ENCODE measurements at places on chromosomes 5 and 9.

- DNase-seq: no peak
Measured at GRCh38 chr5:151258816-151259215, 5.8 kb downstream of the GM2A start.

DNA sequence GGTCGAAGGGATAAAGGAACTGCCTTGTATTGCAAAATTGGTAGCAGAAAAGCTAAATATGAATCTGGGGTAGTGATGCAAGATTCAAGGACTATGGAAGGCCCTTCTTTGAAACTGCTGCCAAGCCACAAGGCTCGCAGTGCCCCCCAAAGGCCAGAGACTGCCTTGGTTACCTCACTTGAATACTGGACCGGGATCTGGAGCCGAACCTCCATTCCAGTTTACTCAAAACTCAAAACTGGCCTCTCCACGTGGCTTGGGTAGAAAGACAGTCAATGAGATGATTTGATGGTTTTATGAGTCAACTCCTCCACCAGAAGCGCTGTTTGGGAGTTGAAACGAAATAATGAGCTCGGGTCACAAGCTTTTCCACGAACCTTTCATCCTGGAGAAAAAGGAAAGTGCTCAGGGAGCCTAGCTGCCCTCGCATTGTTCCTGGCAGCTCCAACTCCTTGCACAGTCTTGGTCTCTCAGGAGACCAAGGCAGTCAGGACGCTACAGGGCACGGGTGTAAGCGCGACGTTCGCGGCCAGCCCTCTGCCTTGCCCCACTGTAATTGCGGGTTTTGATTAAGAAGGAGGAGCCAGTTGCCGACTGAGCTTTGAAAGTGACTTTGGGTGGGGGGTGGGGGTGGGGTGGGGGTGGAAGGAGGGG is 2.8 kb downstream of the ST8SIA4 start:
- no peak for DNase-seq

- DNase-seq: no peak
Measured at GRCh38 chr5:51599587-51599986, 216.3 kb downstream of the ISL1 start.

DNA sequence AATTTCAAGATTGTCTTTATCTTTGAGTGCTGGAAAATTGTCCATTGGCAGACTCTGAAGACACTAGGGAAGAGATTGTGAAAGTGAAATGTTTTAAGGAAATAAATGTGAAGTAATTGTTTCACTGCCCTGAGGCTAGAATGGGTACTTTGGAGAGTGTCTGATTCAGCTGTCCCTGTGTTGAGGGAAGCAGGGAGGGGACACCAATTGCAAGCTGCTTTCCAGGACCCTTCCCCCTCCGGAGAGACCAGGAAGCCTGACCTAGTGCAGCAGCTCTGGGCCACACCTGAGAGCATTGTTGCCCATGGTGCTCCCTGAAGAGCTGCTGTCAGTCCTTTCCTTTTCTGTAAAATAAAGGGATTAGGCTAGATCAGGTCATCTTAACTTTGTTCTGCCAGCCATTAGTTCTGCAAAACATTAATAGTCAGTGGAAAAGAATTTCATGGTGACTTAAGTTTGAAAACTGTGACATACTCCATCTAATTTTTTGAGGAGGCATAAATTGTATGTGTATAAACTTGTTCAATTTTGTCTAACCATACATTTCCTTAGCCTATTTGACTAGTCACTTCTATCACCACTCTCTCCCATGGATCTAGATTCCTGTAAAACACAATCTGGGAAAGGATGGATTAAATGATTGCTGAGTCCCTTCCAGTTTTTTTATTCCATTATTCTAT is 18.8 kb downstream of the MAP1B start:
- no peak for DNase-seq

DNA sequence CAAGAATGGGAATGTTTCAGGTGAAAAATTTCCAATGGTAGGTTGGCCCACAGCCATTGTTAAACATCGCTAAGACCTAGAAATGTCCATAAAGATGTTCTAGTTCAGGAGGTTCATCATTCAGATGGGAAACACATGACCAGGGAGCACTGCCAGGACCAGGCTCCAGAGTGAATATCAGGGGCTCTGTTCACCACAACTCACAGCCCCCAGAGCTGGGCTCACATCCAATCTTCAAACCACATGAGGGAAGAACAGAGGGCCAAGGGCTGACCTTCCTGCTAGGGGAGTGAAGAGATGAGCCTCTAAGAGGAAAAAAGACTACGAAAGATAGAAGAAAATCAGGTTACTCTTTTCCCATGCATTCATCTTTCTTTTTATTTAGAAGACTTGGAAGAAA is 205.8 kb downstream of the SEMA5A start:
- DNase-seq: no peak

- DNase-seq: peak; percentile 25
Measured at GRCh38 chr9:114507726-114508125, 2.5 kb upstream of the WHRN start.

DNA sequence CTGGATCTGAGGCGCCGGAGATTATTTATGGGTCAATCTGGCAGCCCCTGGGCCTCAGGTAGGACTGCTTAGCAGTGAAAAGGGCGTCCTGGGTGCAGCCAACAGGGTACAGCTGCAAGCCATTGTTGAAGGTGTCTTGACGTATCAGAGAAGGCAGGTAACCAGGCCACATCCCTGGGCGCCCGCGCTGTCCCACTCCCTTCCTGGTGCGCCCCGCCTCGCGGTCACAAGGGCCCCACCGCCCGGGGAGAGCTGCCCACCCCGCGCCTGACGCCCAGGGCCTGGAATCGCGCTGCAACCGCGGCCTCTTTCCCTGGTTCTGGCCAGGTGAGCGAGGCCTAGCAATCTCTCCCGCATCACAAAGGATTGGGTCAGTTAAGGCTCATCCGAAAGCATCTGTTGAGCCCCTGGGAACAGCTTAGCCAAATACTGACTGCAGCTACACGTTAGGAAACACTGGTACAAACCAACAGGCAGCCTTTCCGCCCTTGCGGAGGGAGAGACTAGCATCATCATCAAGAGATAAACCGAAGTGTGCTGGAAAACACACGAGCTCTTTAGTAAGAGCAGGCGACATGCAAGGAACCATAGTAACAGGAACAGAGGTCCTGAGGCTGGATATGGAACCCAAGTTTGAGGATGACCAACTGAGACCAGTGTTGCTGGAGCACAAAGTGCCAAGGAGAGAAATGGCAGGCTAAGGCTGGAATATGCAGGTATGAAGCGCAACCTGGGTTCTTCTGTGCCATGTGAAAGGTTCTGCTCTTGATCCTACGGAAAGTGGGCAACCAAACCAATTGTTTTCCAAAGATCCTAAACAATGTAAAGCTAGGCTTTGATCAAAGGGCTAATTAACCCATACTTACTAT is 3.6 kb downstream of the RPS23 start:
- DNase-seq: no peak

DNA sequence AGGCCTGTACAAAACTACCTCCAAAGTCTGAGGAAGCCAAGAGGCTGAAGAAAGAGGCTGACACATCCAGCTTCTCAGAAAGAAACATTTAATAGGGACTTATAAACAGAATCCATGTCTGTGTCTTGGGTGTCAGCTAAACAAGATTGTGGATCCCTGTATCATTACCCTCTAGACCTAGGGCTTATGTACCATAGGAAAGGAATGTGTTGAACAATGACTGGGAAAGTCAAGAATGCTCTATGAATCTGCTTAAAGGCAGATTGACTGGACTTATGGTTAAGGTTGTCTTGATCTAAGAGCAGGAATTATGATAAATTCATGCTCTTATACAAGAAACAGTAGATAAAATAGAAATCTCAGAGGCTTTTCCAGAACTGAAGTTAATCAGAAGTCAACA is 335.7 kb upstream of the RPS23 start:
- DNase-seq: no peak

- DNase-seq: no peak
Measured at GRCh38 chr9:14165376-14166035, 148.4 kb downstream of the NFIB start.

DNA sequence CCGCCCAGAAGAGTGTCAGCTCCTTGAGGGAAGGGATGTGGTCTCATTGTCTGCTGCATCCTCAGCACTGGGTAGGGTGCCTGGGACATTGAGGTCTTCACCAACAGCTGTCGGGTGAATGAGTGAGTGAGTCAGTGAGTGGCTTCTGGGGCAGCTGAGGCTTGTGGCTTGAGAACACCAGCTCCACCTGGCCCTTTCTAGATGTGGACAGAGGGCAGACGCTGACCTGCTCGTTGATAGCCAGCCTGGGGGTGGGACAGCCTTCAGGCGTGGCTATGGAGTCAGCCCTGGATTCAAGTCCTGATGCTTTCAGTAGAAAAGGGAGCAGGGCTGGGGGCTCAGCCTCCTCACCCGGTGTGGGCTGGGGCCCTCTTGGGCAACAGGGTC is 215.1 kb downstream of the C9orf50 start:
- DNase-seq: no peak

DNA sequence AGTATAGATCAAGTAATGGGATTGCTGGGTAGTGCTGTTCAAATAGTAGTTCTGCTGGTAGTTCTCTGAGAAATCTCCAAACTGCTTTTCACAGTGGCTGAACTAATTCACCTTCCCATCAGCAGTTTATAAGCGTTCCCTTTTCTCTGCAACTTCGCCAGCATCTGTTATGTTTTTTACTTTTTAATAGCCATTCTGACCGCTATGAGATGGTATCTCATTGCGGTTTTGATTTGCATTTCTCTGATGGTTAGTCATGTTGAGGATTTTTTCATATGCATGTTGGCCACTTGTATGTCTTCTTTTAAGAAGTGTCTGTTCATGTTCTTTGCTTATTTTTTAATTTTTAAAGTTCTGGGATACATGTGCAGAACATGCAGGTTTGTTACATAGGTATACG is 279.2 kb upstream of the NREP start:
- DNase-seq: no peak

DNA sequence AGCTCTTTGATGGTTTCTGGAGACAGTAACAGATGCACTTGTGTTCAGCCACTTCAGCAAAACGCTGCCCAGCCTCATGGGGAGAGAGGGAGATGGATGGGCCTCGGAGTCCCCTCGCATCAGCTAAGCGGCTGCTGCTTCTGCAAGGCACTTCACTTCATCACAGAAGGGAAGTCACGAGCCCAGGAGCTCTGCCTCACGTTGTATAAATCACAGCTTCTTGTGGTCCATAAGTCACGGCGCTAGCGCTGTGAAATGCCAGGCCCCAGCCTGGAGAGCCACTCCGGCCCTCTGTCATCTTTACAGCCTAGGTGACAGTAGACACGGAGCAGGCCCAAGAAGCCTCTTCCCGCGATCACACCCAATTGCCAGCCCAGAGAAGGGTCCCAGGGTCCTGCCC is 23.4 kb downstream of the DBH start:
- DNase-seq: no peak

GRCh38 chr9:124267271-124267807 is 9.6 kb downstream of the NEK6 start:
- no peak for DNase-seq

DNA sequence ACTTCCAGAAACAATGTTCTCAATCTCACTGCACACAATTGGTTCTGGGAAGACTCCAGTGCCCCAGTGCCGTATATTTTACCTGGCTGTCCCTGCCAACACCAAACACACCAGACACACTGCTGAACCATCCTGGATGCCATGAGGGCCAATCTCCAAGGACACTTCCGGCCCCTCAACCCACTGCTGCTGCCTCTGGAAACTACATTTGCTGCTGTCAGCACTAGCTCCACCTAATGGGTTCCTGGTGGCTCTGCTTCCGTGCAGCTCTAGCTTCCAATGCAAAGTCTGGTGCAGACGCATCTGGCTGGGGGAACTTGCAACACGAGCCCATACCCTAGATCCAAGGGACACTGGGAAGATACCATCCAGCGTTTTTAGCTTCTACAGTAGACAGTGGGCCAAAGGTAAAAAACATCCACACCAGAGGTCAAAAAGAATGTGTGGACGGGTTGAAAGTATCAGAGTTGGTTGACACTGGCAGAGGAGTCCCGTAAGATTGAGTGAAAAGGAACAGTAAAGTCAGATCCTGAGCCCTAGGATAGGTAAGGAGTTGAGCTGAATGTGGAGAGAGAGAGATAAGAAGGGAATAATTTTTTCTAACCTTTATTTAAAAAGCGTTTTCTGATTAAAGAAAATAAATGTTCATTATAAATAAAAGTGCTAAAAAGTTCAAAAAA is 99.7 kb upstream of the KIF2A start:
- DNase-seq: no peak

GRCh38 chr5:9545136-9545991 is 511 bp downstream of the SEMA5A start:
- DNase-seq: no peak

DNA sequence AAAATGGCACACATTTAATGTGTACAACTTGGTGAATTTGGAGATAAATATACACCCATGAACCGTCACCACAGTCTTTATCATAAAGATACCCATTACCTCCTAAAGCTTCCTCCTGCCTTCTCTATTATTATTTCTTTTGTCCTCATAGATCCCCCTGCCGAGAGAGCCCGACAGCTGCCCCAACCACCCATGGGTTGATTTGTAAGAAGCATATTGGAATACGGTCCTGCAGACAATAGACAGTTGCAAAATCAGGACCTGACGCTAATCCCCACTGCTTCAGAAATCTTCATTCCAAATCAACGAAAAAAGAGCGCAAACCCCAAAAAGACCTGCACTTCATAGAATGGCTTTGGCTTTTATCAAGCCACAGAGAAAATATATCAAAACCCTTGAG is 697.5 kb downstream of the SEMA5A start:
- DNase-seq: no peak

- DNase-seq: no peak
Measured at GRCh38 chr9:13179257-13179656, 100.2 kb downstream of the MPDZ start.

DNA sequence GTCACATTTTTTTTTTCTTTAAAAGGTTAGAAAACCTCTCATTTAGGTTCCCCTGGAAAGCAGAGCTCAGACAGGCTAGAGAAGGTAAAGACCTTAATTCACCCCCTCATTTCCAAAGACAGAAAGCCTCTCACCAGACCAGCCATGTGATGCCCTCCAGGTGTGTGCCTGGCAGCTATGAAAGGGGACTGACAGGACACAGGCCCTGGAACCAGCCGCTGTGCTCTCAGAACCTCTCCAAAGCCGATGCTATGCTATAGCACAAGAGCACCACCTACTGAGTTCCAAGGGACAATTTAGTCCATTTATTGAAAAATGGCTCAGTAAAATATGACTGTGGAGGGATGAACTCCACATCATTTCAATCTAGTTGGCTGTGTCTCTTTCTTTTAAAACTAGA is 48.8 kb downstream of the FANCC start:
- no peak for DNase-seq
